SK-N-MC (cell line): ENCODE measurements at places on chromosomes 7 and 10.

- no peak for DNase-seq
Measured at GRCh38 chr10:48410503-48410902, 104.0 kb downstream of the MAPK8 start.

GRCh38 chr7:93851536-93851935 is 39.0 kb downstream of the TFPI2 start:
- no peak for DNase-seq

DNA sequence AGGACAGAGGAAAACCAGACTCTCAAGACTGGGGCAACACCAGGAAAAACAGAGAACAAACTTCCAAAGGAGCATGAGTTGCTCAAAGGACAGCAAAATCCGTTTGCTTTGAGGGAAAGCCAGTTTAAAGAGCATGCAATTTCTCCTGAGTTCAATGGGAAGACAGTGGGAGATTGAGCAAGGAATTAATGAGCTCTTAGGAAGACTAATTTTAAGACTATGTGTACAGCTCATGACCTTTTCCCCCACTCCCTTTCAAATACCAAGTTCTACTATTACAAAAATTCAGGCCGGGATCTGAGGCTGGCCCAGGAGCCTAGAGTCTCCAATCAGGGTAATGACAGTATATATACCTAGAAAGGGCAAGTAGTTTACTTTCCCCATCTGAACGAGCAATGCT is 79.2 kb downstream of the EPDR1 start:
- DNase-seq: no peak

- DNase-seq: no peak
Measured at GRCh38 chr7:51321961-51322515, 5.4 kb upstream of the COBL start.

- no peak for DNase-seq
Measured at GRCh38 chr10:51266496-51266895, 192.2 kb downstream of the PRKG1 start.

DNA sequence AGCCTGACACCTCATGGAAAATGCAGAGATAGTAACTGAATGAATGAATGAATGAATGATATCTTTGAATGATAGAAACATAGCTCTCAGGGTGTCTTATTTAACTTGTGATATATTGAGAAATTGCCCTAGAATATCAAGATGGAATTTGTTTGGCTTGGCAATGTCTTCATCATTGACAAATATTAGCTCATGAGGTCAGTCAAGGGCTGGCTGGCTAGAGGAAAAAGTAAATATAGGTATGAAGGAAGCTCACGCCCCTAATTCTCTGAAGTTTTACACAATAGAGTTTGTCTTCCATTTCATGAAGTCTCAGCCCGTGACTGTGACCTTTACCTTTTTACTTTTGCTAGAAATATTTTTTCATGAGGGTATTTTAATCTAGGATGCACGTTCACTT is 305.2 kb downstream of the ADARB2 start:
- no peak for DNase-seq

DNA sequence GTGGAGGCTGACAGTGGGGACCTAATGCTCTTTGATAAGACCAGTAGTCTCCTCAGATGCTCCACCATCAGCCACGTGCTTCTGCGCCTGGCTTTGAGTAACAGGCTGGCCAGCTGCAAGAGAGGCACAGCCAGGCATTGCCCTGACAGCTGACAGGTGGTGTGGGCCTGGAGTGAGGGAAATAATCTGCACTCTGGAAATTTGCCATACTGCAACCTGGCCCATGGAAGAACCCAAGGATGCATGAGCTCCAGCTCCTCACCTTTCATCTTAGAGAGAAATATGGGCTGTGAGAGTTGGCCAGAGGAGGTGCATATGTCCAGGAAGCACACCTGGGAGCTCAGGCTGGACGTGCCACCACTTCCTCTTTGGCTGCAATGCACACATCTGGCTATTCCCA is 118.9 kb downstream of the PLXDC2 start:
- no peak for DNase-seq

GRCh38 chr7:106731187-106731586 is 70.2 kb upstream of the CCDC71L start:
- no peak for DNase-seq

DNA sequence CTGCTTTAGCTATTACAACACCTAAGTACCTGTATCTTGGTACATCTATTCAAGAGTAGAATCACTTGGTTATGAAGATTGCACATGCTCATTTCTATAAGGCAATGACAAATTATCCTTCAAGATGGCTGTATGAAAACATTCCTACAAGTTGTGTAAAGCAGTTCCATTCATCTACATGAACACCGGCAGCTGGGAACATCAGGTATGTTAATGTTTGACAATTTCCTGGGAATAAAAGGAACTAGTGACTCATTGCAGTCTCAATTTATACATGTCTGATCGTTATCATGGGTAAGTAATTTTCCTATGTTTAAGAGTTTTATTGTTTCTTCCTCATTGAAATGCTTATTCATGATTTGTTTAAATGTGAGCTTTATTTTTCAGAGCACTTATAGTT is 203.2 kb upstream of the SEMA3E start:
- no peak for DNase-seq

DNA sequence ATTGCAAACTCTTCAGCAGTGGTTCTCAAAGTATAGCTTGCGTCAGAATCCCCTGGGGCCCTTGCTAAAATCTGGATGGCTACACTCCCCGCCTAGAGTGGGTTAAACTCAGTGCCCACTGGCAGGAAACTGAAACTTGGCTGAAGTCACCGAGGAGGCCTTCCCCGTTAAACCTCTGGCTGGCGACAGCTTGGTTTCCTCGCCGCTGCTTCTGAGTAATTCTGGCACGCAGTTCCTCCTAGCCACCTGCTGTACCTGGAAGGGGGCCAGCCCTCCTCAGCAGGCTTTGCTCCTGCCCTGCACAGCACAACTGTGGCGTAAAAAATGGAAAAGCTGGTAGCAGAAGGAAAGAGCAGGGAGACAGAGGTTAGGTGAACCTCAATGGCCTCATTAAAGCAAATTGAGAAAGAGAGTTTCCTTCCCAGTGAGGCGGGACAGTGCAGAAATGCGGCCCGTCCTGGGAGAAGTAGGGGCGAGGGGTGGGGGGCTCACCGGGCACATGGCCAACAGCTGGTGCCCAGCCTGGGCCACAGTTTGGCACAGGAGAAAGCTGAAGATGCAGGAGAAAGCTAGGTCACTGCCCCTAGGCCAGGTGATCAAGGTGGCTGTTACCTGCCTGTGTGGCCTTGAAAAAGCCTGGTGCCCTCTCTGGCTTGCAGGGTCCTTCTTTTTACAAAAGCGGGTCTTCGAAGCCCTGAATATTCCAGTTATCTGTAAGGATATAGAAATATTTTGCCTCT is 46.6 kb downstream of the ALOX5 start:
- no peak for DNase-seq

- no peak for DNase-seq
Measured at GRCh38 chr10:77686650-77687417, 49.2 kb upstream of the KCNMA1 start.

DNA sequence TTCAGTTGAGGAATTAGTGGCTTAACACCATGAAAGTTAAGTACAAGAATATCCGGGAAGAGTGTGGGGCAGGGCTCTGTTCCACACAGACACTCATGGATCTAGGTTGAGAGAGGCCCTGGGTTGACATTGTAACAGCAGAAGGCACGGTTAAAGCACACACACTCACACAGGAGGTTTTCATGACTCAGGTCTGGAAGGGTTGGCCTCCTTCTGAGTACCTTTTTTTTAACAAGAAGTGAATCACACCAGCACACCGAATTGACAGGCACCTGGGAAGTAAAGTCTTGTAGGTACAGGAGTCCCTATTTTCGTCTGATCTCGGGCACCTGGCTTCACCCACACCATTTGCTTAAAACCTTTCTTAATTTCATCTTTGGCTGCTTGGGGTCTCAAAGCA is 509.4 kb upstream of the ADARB2 start:
- no peak for DNase-seq

- no peak for DNase-seq
Measured at GRCh38 chr7:11726001-11726793, 105.8 kb downstream of the THSD7A start.

GRCh38 chr7:129149511-129149910 is 5.0 kb downstream of the TSPAN33 start:
- DNase-seq: no peak

- no peak for DNase-seq
Measured at GRCh38 chr7:136339464-136339863, 362.3 kb upstream of the MTPN start.

DNA sequence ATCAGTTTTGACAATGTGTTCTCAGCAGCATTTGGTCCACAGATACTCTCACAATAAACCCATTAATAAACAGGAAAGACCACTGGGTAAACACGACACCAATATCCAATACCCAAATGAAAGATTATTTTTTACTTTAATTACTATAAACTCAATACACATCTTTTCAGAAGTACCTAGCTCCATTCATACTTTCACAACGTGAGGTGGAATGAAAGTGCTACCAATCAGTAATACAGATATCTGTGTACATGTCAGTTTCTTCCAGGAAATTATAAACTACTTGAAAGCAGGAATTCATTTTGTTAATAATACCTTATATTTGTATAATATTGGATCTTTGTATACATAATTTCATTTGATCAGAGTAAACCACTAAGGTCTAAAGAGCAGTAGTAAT is 11.9 kb downstream of the CDK6 start:
- DNase-seq: no peak

GRCh38 chr10:6197321-6197720 is 5.4 kb upstream of the PFKFB3 start:
- no peak for DNase-seq

- no peak for DNase-seq
Measured at GRCh38 chr10:54484186-54484585, 316.8 kb downstream of the PCDH15 start.
